HAP-1 (cell line): ENCODE measurements at places on chromosomes 2 and 18.

DNA sequence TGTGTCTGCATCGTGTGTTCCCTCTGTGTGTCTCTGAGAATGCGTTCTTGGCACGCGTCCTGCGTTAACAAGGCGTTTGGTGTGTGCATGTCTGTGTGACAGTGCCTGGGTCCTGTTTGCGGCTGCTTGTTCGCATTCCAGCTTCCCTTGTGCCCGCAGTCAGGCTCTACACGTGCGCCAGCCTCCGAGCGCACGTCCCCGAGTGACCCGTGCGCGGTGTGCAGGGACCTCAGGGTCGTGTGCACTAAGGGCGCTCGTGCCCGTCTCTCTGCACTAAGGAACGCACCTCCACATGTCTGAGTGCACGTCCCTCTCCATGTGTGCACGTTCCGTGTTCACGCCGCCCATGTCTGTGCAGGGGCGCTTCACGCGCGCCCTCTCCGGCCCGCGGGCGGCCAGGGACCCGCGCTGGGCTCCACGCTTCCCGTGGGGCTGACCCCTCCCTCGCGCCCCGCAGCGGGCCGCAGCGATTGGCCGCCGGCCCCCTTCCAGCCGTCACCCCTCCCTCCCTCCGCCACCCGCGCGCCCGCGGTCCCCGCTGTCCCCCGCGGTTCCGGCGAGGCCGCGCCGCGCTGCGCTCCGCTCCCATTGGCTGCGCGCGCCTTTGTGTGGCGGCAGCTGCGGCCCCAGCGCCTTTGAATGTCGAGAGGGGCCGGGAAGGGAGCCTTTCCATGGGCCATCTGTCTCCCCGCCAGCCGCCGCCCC, 229.4 kb downstream of the HAUS1 start:
- no peak for DNase-seq

DNA sequence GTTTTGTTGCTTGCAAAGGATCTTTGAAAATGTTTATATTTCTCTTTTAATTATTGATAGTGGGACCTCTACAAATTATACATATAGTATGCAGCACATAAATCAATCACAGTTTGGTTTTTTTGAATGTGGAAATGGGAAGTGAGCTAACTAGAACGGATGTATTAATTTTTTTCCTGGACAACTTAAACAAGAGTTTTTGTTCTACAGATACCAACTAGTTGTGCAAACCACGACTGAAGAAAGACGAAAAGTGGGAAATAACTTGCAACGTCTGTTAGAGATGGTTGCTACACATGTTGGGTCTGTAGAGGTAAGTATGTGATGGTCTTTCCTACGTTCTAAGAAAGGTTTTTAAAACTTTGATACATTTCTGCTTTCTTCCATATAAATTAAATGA, 39.2 kb downstream of the NDC80 start:
- no peak for DNase-seq

GRCh38 chr2:191066197-191066918, 52.4 kb upstream of the STAT1 start:
- no peak for DNase-seq

- no peak for DNase-seq
Observed at GRCh38 chr2:129296806-129297205, 682.7 kb upstream of the RAB6C start.

DNA sequence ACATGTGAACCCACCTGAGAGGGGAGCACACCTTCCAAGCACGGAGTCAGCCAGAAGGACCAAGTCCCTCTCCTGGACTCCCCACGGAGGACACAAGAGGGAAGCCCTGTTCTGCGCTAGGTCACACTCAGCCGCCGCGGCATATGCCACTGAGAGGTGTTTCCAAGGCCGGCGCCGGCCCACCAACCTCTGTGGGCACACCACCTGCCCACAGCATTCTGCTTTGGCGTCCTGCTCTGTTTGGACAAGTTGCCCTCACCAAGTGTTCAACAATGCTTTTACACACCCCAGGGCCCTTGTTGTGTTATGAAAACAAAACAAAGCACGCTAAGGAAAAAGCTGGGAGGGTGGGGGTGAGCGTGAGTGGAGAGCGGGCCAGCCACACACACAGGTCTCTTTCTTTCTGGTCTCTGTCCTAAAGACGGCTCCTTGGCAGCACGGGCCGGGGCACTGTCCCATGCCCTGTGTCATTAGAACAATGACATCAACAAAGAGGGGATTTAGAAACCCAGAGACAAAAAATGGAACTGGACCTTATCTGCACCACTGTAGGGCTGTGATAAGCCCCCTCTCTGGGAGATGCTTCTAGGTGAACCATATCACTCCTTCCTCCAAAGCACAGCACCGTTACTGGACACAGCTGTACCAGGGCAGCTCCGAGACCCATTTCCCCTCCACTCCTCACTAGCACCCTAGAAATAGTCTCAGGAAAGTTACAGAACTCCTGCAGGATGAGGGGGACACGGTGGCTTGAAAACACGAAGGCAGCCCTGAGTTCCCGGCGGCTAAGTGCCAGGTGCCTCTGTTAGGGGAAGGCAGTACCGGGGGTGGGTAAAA, 17.0 kb downstream of the SMAD7 start:
- no peak for DNase-seq

- DNase-seq: no peak
Observed at GRCh38 chr2:109030870-109031475, 42.0 kb upstream of the EDAR start.

DNA sequence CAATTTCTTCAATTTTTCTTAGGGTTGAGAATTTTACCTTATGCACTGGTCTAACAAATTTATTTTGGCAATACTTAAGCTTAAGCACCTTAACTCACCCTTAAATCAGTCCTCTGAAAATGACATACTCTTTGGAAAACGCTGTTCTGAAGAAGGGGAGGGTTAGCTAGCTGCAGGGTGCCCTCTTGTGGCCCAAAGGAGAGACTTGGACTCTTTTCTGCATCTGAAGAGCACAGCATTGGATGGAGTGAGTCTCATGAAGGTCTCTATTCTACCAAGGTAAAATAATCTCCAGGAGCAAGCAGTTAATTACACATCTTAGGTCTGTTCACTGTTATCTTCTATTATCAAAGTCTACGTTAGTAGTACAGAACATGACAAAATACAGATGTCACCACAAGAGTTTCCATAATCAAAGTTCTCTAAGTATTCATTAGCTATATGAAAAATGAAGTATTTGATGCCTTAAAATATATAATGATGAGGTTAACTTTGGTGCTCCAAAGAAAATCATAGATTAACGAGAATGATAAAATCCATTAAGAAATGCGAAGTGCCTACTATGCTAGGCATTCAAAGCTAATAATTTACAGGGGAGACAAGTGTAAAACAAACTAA, 24.4 kb downstream of the PUM2 start:
- DNase-seq: peak; percentile 71

DNA sequence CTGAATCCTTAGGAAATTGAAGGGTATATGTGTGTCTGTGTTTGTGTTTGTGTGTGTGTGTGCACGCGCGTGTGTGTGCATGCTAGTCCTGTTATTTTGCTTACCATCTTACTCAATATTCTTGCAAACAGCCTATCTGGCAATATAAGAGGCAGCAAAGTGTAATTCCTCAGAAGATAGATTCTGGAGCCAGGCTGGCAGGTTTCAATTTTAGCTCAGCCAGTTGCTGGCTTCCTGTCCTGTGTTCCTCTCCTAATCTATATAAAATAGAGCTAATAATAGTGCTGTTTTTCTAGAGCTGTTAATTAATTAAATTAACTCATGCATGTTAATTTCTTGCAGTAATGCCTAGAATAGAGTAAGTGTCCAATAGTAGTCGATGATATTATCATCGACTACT, 256.2 kb downstream of the PIK3C3 start:
- DNase-seq: no peak

DNA sequence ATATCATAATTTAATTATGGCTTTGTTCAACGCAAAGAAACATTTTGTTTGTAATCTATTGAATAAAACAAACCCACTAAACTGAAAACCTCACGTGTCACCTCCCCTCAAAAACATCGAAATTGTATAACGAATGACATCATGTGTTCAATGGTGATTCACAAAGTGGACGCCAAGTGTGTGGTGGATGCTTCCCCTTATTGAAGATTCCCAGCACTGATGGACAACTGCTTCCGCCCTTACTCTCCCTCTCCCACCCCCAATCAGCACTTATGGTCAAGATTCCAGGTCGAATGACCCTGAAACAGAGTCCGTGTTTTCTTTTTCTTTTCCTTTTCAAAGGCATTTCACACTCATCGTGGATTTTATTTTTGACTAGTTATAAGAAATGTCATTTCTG, 383.0 kb upstream of the SMIM21 start:
- DNase-seq: no peak

- no peak for DNase-seq
Observed at GRCh38 chr18:73891572-73892421, 255.8 kb downstream of the FBXO15 start.

GRCh38 chr18:49628119-49628518, 66.3 kb downstream of the LIPG start:
- no peak for DNase-seq

GRCh38 chr2:58019229-58019628, 27.4 kb upstream of the VRK2 start:
- DNase-seq: no peak

DNA sequence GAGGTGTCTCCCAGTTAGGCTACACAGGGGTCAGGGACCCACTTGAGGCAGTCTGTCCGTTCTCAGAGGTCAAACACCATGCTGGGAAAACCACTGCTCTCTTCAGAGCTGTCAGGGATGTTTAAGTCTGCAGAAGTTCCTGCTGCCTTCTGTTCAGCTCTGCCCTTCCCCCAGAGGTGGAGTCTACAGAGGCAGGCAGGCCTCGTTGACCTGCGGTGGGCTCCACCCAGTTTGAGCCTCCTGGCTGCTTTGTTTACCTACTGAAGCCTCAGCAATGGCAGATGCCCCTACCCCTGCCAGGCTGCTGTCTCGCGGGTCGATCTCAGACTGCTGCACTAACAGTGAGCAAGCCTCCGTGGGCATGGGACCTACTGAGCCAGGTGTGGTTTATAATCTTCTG, 346.3 kb downstream of the CELF4 start:
- DNase-seq: no peak

DNA sequence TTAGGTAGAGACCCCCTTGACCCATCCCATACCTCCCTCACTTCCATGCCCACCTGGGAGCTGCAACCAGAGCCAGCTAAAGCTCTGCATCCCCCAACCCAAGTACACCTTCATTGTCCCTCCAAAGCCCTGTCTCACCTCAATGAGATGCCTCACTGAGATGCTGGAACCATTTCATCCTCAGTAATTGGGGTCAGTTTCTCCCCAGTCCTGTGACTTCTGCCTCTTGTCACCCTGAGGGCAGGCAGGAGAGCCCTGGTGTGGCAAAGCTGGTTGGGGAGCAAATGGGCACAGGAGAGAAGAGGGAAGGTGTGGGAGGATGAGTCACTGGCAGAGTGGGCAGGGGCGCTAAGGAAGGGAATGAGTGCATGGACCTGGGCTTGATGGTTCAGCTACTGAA, 27.9 kb upstream of the NT5DC4 start:
- no peak for DNase-seq

DNA sequence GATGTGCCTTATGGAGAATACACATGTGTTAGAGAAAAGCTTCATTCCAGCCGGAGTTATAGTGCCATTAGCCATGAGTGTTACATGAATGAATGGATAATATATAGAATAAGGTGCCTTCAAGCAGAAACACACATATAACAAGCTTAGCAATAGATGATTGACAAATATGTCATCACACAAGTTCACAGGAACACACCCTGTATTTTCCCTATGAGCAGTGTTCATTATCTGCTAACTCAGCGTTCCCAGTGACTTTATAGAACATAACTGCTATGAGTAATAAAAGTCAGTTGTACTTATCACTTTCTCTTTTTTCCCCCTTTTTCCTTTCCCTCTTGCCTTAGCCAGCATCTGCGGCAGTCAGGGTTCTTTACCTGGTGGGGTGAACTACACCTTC, 65.1 kb downstream of the TIMM21 start:
- no peak for DNase-seq

DNA sequence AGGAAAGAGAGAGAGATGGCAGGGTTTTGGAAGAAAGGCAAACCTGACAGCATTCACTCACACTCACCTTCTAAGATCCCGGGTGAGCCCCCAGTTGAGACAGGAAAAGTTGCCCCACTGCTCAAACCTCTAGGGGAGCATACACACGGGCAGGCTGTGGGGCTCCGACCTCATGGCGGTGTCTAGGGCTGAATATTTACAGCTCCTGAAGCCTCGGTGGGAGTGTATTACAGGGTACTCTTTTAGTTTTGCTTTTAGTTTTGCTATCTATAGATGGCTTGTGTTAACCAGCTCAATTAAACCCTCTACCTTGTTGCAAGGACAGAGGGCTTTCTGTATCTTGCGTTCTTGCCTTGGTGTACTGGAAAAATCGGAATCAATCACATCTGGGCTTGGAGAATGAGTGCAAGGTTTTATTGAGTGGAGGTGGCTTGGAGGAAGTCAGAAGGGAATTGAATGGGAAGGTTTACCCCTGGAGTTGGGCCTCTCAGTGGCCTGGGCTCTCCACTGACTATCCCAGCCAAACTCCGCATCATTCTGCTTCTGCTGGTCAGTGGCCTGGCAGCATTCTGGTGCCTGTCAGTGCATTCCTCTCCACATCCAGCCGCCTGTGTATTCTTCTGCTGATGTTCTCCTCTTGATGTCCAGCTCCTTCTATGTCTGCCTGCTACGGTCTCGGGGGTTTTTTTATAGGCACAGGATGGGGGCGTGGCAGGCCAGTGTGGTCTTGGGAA, 10.1 kb upstream of the IFIH1 start:
- DNase-seq: no peak

DNA sequence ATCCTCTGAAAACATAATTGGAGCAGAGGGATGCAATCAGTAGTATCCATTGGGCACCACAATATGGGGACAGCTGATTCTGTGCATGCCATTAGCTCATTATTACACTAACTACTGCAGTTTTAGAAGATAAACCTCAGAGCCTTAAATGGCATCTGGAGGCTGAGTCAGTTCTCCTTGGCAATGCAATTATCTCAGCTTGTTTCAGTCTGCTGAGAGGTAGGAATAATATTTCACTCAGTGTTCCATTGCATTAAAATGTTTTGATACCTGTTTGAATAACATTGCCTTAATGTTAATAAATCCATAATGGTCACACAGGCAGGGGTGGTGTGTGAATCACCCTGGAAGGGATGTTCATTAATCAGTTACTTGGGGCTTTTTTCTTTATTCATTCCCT, 309.6 kb downstream of the LRRTM1 start:
- no peak for DNase-seq

- peak; percentile 13 for DNase-seq
Observed at GRCh38 chr2:190792956-190793888, 87.4 kb upstream of the GLS start.

DNA sequence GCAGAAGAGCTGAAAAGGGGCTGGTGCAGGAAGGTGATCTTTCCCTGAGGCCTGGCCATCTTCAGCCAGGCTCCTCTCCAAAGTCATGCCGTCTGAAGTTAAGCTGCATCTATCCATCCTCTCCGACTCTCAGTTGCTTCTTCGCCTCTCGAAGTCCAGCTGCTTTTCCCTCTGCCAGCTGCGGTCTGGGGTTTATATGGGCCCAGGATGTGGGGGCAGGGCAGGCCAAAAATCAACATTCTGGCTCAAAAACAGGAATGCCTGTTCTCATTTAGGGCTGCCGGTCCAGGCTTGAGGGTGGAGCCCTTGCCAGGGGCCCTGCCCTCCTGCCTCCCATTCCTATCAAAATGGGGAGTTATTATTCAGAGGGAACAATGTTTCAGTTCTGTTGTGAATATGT, 31.2 kb downstream of the CREG2 start:
- DNase-seq: no peak

- no peak for DNase-seq
Observed at GRCh38 chr18:3255611-3256165, 6.2 kb upstream of the MYL12B start.

GRCh38 chr18:44465381-44465841, 215.3 kb upstream of the SETBP1 start:
- DNase-seq: no peak
